ENCODE measurements at places on chromosomes 4 and X.

GRCh38 chr4:107130157-107130556 lies 94.0 kb upstream of the DKK2 start:
- DNase-seq: peak; percentile 49

GRCh38 chr4:94334962-94335361 lies 7.7 kb downstream of the HPGDS start:
- DNase-seq: no peak

GRCh38 chr4:99022566-99022965 lies 27.0 kb downstream of the METAP1 start:
- DNase-seq: no peak

DNA sequence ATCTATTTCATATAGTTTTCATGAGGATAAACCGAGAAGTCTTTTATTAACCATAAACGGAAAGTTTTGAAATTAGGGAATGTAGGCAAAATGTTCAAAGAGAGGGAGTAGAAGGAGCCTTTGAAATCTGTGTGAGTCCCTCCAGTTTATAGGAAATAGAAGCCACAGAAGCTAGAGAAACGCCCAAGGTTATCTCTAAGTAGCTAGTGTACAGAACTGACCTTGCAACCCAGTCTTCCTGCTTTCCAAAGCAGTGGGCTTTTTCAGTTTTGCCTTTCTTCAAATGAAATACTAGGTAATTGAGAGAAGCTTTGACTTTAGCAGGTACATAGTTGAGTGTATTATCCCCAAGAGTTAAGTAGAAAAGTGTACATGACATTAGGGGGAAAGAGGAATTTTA lies 39.4 kb downstream of the STIM2 start:
- no peak for DNase-seq

DNA sequence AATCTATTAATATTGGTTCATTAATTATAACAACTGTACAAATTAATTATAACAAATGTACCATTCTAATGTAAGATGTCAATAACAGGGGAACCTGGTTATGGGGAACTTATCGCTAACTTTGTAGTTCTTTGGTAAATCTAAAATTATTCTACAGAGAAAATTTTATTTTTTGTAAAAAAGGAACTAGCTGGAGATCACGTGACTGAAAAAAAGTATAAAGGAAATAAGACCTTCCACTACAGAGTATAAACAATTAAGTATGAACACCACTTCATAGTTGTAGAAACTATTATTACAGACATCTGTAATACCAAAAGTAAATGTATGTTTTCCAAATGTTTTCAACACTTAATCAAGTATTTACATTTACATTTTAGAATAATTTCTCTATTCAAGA lies 77.9 kb upstream of the DKK2 start:
- DNase-seq: no peak

GRCh38 chr4:143713553-143713952 lies 13.1 kb upstream of the FREM3 start:
- no peak for DNase-seq

DNA sequence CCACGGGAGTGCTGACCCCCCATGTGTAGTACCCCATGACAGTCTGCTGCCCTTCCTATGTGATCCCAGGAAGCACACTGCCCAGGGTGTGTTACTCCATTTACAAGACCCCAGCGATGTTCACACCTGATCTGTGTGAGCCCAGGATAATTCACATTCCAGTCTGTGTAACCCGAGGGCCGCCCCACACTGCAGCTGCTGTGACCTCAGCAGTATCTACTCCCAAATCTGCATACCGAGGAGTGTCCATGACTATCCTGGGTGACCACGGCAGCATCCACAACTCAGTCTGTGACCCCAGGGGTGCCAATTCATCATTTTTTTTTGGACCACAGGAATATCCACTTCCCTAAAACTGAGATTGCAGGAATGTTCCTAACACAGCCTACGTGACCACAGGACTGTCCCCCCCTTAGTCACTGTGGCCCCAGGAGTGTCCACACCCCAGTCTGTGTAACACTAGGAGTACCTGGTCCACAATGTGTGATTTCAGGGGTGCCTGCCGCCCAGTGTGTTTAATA lies 7.8 kb upstream of the GLOD5 start:
- no peak for DNase-seq

- DNase-seq: no peak
Measured at GRCh38 chr4:87523307-87523706, 5.9 kb downstream of the SPARCL1 start.

DNA sequence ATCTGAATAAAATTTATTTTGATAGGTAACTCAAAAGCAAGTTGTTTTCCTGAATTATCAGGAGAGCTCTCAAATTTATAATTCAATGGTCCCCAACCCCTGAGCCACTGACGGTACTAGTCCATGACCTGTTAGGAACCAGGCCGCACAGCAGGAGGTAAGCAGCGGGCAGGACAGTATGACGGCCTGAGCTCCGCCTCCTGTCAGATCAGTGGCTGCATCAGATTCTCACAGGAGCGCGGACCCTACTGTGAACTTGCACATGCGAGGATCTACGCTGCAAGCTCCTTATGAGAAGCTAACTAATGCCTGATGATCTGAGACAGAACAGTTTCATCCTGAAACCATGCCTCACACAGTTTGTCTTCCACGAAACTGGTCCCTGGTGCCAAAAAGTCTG lies 37.9 kb upstream of the SEC24B start:
- DNase-seq: no peak

DNA sequence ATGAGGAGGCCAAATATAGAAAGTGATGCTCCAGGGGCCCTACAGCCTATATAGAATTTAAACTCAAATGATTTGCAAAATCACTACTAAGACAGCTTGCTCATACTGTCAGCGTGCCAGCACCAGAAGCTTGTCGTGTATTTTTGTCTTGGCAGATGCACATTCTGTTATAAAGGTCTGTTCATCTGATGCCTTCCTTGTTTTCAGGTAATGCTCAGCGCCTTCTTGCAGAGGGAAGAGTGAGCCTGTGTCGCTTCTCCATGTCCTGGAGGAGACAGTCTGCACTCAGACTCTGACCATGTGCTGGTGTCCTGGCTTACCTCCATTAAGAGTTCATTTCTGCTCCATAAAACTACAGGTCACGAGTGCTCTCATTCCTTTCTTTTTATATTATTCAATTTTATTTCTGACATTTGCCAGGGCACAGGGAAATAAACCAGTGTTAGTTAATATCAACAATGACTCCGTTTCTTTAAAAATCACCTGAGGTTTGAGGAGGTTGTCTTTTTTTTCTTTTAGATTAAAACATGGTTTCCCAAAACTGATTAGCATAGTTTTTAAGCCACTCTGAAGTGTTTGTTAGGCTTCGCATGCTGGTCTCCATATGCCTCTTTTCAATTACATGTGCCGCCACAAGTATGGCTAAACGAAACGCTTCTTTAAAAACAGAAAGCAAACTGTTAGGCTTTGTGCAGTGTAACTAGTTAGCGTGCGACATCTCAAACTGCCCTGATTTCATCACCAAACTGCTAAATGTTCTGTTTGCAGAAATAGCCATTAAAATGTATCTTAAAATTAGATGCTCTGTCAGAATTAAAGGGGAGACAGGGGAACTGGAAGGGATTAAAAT lies 215.2 kb upstream of the GK2 start:
- peak; percentile 9 for DNase-seq

DNA sequence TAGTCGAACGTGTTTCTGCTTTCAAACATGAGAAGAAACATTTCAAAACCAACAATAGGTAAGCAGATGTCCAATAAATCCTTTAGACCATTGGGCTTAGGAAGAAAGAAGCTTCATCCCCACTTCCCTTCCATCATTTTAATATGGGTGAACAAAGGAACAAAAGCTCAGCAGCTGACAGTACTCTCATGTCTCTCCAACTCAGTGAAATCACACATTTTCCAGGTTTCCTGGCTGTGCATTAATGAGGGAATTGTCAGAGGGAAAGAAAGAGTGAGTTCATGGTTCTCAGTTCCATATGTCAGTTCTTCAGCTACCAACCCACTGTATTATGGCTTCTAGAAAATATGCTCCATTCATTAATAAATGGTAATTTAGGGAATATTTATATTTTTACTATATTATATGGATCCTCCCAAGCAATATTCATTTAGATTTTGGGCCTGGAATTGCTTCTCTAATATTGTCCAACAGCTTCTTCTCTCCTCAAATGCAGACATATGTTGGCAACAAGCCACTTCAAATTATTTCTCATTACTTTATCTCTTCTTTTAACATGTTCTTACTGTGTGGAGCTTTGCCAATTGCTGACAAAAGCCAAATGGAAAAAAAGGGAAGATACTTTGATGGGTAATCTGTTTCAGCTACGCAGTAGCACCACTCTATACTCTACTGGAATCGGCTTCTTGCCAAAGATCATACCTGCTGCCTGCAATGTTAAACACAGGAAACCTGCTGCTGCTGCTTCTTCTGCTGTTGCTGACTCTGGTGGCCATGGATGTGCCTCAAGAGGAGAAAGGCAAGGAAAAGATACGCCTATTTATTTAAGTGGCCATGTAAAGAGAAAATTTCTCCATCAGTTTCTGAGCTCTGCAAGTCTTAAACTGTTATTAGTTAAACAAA lies 1757.6 kb downstream of the ARAP2 start:
- DNase-seq: no peak

DNA sequence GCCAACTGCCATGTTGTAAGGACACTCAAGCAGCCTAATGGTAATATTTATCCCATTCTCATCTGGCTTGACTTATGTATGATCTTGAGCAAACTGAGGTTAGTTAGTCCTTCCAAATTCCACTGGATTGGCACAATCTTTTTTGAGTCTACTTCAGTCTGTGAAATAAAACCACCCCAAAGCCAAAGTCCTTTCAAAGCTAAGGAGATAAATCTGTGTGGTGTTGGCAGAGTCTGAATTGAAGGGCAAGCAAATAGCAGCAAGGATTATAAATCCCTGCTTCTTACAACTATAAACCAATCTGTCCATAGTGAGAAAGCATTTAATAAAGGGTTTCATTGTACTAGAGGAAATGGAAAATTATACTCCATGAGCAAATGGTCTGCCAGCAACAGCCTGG lies 233.9 kb upstream of the GLRA2 start:
- DNase-seq: no peak

DNA sequence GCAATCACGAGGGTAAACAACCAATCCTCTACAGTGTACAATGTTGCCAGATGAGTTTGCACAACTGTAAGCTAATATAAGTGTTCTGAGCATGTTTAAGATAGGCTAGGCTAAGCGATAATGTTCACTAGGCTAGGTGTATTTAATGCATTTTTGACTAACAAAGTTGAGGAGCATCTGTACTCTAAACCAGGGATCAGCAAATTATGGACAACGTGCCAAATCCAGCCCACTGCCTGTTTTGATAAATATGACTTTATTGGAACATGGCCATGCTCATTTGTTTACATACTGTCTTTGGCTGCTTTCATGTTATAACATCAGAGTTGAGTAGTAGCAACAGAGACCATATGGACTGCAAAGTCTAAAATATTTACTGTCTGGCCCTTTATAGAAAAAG lies 46.3 kb upstream of the ARHGEF6 start:
- DNase-seq: no peak

DNA sequence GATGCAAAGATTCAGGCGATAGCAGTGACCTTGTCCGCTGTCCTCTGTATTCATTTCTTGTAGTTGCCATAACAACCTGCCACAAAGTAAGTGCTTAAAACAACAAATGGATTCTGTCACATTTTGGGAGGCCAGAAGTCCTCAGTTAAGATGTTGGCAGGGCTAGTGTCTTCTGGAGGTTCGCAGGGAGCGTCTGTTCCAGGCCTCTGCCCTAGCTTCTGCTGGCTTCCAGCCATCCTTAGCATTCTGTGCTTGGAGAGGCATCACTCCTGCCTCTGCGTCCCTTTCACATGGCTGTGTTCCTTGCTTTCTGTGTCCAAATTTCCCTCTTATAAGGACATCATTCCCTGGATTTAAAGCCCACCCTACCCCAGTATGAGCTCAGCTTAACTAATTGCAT lies 31.5 kb upstream of the ZNF185 start:
- DNase-seq: no peak

DNA sequence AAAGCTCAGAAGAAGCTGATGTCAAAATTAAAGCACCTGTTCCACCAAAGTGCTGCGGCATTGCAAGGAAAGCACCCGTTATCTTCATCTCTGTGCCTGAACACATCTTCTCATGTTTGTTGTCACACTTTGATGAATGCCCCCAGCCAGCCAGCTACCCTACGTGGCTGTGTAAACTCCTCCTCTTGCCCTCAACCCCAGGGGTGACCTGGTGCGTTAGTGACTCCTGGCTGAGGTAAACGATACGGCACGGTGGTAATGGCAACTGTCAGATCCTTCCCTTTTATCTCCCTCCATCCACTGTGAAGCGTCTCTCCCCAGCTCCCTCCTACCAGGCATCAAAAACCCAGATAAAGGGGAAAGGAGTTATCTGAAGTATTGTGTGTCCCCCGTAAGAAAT lies 90.6 kb upstream of the WWC2 start:
- DNase-seq: no peak

DNA sequence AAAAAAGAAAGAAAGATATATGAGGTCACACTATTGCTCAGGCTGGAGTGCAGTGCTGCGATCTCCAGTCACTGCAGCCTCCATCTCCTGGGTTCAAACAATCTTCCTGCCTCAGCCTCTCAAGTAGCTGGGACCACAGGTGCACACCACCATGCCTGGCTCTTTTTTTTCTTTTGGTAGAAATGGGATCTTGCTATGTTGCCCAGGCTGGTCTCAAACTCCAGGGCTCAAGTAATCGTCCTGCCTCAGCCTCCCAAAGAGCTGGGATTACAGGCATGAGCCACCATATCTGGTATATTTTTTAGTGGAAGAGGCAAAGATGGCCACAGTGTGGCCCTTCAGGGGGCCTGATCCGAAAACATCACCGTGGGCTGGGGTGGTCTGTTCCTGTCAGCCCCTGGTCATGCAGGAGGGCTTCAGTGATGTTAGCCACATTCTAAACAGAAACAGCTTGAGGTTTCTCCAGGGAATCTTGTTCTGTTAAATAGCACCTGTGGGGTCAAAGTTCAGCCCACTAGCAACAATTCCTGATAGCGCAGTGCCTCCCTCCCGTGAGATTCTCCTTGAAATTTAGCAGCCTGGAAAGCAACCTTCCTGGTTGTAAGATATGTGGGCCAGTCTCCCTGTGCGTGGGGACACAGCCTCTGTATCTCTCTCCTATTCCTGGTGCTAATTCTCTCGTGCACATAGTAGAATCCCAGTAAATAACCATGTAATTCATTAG lies 7.3 kb upstream of the DHRSX start:
- DNase-seq: no peak
